ENCODE measurements at places on chromosomes 1 and 21. TPM values are rescaled to one million over a fixed set of nuclear protein-coding genes. Genes with fewer than 3 reads are reported as not detected.

GRCh38 chr1:205577874-205578658 is 53.7 kb downstream of the ELK4 start:
- no peak for DNase-seq

GRCh38 chr1:173392895-173393658 is 84.1 kb upstream of the PRDX6 start:
- no peak for DNase-seq

DNA sequence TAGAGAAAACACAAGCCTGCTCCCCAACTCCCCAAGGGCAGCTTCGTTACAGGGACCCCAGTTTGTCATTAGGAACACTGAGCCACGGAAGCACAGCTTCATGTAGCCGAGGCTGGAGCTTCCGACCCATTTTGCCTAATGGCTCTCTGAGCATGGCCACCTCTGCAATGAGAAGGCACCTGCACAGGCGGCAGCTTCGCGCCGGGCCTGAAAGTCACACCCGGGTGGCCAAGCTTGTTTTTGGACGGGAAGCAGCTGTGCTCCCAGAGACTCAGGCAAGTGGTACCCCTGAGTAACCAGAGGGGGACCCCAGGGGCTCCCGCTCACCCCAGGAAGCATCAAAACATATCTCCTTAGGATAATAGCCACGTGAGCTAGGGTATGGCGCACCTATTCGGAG is 80.9 kb downstream of the SLC66A1 start:
- no peak for DNase-seq

DNA sequence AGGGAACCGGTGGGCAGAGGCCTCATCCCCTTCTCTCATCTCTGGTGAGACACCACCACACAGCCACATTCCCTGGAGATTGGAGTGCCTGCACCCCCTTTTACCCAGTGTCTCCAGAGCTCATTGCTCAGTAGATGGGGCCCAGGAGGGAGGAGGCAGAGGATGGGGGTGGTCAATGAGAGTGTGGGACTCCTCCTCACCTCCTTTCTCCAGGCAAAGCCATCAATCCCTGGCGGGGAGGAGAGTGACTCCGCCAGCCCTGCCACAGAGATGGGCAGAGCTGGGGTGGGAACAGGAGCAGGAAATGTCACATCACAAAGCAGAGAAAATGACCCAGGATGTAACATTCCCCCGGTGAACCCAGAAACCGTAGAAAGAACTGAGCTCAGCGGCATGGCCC is 117.2 kb downstream of the MATN1 start:
- no peak for DNase-seq

DNA sequence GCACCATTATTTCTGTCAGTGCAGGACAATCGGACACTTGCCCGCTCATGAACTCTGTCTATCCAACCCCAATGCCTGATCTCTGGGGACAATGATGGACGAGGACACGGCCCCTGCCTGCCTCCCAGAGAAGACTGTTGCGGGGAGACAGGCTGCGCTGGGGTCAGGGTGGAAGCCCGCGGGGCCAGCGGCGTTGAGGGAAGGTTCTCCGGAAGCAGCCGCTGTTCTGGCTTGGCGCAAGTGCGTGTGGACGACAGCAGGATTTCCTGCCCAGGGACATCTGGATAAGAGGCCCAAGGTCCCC is 18.8 kb downstream of the RHBG start:
- no peak for DNase-seq

DNA sequence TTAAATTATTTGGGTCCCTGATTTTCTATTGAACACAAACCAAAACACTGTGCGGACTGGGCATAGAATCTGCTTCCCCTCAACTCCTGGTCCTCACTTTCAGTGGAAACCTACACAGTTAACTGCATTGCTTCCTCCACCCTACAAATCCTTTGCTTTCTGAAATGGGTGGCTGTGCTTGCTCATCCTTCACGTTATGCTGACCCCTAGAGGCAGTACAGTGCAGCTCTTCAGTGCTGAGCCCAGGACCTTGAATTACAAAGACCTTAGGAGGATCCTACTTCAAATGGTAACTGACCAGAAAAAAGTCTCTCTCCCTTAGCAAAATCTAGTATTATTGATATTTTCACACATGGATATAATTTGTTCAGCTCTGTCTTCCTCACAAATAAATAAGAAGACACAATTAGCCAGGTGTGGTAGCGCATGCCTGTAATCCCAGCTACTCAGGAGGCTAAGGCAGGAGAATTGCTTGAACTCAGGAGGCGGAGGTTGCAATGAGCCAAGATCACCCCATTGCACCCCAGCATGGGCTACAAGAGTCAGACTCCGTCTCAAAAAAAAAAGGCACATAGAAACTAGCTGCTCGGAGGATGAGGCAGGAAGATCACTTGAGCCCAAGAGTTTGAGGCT is 63.4 kb upstream of the L1TD1 start:
- DNase-seq, result no peak

DNA sequence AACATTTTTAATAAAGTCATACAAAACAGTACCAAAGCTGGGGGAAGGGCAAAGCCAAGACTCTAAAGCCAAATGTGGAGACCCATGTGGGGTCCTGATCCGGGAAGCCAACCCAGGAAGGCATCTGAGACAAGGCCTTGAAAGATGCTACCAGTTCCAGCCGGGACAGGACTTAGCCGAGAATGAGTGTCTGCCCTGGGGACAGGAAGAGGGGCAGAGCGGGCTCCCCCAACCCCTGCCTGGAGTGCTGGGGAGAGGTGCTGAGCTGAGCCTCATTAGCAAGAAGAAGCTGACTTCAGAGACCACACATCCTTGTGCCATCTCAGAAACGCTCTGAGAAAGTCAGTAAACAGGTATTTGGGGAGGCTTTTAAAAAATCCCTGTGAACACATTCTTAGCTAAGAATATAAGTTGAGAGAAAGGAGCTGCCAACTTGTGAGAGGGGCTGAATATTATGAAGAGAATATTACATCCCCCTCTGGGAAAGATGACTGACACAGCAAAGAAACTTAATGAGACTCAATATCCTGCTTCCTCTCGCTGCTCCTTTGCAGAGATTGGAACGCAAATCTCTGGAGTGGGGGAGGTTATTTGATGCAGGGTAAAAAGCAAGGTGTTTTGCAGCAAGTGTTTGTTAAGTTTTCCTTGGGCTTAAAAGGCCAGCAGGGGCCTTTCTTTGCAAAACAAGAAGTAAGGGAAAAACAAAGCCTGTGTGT is 103.3 kb upstream of the KCND3 start:
- DNase-seq, result no peak

The ASPM gene
- 38.6 TPM for total RNA-seq

GRCh38 chr1:85202092-85202863 is 1.5 kb upstream of the SYDE2 start:
- no peak for DNase-seq

DNA sequence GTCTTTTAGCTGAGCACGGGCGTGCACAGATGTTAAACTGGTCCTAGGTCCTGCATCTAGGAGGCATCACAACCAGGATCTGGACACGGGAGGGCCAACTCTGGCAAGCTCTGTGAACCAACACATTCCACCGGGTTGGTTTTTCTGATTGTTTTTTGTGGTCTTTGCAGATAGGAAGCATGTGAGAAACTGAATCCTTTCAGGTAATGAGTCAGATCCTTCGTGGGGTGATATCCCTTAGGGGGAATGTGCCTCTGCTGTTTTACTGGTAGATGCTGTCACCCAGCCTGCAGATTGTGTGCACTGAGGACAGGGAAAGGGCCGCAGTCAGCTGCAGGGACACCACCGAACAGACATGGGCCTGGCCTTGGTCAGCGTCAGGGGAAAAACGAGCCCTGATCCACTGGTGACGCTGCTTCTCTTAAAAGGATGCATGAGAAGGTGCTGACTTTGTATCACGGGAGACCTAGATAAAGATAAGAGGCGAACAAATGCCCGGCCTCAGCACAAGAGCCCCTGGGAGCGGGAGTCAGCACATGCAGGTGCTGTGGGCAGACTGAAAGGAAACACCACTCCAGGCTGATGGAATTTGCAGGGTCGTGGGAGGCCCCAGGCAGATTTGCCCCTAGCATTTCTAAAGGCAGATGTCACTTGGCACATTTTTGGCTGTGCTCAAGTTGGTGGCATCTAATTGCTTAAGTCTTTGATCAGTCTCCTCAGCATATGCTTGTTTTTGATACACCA is 51.1 kb downstream of the DOP1B start:
- no peak for DNase-seq

DNA sequence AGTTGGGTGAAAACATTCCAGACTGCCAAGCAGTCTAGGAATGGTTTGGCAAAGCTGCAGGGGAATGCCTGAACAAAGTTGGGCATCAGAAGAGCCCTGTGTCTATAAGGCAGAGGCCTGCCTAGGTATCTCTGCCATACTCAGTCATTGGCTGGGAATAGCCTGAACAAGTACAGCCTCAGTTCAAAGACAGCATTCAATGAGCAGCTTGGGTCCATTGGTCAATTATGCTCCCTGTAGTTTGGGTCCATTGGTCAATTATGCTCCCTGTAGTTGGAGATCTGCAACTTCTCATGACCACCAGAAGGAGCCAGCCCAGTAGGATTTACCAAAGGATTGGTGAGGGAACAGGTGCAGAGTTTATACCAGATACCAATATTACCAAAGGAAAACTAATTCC is 31.6 kb downstream of the FMO3 start:
- no peak for DNase-seq

- DNase-seq, result no peak
Observed at GRCh38 chr1:24415910-24416665, 486 bp downstream of the NIPAL3 start.

- no peak for DNase-seq
Observed at GRCh38 chr1:75985827-75986226, 53.6 kb upstream of the ASB17 start.

GRCh38 chr1:47635597-47635996 is 197.8 kb downstream of the FOXD2 start:
- DNase-seq, result no peak

DNA sequence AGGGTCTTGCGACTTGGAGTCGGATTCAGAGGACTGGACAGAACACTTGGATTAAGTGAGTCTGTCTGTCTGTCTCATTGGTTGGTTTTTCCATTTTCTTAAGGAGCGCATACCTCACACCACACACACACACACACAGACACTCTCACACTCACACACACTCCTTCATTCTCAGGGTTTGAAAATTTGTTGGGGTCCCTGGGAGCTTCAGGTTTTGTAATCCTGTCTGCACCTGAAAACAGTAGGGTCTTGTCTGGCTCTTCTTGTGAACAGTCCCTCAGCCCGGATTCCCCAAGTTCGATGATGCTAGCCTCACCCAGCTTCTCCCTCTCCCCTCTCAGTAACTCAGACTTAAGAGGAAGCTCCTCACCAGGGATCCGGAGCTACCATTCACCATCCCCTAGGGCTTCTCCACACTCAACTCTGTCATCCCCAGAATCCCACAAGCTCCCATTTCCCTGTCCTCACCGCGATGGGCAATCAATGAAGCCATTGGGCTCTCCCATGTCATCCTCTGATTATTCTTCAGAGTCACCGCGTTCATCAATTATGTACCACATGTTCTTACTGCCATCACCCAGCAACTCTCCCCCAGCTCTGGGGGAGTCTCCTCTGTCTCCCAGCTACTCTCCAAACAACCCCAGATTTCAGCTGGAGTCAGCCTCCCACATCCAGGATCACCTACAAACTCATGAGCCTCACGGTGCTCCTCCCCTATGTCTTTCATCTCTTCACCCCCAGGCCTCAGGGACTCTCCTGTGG is 1530.9 kb upstream of the TPTE start:
- no peak for DNase-seq

The PDC gene
- total RNA-seq, result not detected

- DNase-seq, result no peak
Observed at GRCh38 chr1:5394111-5394510, 598.1 kb downstream of the NPHP4 start.

DNA sequence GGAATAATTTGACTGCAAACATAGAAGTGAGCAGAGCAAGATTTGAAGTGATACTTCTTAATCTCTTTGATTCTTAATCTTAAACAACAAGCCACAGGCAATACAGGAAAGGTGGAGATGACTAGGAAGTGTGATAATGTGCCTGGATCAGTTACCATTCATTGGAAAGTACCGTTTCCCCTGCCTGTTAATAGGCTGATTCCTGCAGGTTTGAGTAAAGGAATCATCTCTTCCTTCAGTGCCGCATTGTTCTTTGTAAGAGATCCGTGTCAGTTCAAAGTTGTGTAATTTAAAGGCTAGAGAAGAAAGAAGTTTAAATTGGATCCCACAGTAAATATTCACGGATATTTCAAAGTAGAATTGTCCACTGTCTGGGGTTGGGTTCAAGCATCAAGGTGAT is 43.5 kb upstream of the BCL10 start:
- no peak for DNase-seq

The FNDC5 gene
- 49.9 TPM for total RNA-seq

The S100A12 gene
- total RNA-seq, result not detected

DNA sequence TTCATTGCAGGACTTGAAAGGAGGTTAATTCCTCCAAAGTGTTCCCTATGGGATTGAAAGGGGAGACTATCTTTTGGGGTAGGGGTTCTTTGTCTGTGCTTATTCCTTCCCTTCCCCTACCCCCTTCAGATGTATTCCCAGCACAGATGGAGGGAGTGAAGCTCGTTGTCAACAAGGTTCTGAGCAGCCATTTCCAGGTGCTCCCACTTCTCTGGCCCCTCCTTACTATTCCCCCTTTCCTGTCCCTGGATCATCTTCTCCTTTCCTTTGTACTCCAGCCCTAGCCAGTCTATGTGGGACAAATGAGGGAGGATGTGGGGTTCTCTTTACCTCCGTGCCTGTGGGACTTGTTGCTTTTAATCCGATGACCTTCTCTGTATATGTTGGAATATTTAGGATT is 899 bp downstream of the TOMM40L start:
- no peak for DNase-seq

Data from type B pancreatic cell (in vitro differentiated cells).